Dorsolateral prefrontal cortex (tissue), 122 donors: ENCODE measurements at places on chromosomes 2 and 18. TPM values are rescaled to one million over a fixed set of nuclear protein-coding genes. Genes with fewer than 3 reads are reported as not detected.

IAH1 gene
- 61.8 TPM for total RNA-seq

RAD51AP2 gene
- 1.3 TPM for total RNA-seq

SERPINB13 gene
- total RNA-seq, result not detected

RGPD3 gene
- 1.2 TPM for total RNA-seq

BMP10 gene
- total RNA-seq, result not detected

KCNIP3 gene
- 53.0 TPM for total RNA-seq

AGXT gene
- total RNA-seq, result not detected

HTRA2 gene
- 37.0 TPM for total RNA-seq

DNA sequence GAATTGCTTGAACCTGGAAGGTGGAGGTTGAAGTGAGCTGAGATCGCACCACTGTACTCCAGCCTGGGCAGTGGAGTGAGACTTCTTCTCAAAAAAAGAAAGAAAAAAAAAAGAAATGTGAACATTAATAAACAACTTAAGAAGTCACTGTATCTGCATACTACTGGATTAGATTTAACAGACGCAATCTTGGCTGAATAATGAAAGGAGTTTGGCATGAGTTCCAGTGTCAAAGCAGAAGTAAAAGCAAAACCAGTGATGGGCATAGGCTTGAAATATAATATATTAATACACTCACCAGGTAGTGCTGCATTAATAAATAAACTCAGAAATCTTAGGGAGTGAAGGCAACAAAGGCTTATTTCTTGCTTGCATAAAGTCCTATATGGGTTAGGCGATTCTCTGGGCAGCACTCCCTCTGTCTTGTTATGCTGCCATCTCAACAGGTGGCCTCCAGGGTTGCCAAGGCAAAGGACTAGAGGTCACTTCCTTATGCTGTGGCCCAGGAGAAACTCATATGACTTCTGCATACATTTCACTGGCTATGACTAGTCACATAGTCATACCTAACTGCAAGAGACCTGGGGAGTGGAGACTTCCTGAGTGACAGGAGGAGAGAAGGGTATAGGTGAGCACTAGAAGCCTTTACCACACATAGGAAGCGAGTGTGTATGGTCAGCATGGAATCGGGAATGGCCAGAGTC is 296.2 kb upstream of the SPRED2 start:
- DNase-seq, result no peak

DNA sequence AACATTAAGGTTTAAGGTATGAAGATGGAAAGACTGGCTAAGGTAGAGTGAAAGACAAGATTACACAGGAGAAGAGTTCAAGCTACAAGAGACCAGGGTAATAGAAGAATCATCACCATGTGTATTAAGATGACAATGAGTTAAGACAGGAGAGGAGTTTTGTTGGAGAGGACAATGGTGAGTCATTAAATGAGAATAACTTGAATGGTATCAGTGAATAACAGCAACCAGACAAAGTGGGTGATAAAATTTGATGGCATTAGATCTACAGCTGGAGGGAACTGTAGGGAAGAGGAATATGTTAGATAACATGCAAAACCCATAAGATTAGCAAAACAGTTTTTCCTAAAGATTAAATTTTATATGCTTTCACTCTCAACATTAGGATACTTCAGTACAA is 18.8 kb upstream of the ENOSF1 start:
- DNase-seq, result no peak

GRCh38 chr2:73614997-73615396 is 27.2 kb downstream of the NAT8 start:
- DNase-seq, result no peak

DNA sequence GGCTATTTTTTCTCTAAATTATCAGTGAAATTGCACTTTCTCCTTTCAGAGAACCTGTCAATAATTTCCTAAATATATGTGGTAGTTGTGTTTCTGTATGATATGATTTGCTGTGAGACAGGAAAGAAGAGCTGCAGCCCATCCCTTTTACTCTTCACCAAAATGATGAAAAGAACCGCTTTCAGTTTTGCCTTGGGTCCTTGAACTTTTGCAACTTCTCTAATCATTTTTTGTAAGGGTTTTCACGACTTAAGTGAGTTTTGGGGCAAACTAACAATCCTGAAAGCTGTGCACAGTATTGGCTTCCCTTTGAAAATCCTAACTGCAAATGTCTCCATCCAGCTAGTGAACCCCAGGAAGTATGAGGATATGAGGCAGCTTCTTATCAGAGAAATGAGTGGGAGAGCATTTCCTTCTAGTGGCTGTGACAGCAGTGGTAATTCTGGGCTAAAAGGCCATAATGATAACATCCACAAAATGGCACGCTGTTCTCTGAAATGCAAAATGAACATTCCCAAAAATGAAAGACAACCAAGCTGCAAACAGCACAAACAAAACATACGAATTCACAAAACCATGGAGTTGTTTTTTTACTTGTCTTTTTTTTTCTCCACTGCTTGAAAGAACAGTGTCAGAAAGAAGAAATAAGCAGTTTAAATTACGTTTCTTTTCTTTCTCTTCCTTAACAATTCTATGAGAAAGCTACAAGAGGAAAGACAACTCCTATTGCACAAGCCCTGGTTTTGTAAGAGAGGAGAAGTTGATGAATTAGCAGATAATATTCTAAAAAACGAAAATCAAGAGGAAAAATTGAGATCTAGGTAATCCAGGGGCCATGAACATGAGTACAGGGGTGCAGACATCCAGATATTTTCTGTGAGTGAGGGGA is 1291.6 kb upstream of the ZEB2 start:
- no peak for DNase-seq

GRCh38 chr2:172066394-172066886 is 18.9 kb upstream of the DLX1 start:
- DNase-seq, result no peak

- DNase-seq, result no peak
These were observed 550.3 kb upstream of the HS6ST1 start for GRCh38 chr2:128868686-128869551.

DNA sequence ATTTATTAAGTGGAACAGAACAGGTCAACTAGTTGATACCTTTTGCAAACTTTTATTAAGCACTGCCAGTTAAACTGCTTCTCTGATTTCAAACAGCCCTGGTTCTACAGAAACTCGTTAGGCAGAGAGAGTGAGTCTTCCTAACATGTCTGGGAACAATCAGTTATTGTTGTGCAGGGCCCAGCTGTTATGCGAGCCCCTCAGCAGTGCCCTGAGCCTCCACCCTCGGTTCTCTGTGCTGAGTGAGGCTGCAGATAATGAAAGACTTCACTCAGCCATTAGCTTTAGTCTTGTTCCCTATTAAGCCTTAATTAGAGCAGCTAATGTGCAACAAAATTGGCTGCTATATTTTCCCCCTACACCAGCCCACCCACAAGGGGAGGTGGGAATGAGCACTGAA is 39.6 kb downstream of the KCTD18 start:
- DNase-seq, result peak; percentile 66

DNA sequence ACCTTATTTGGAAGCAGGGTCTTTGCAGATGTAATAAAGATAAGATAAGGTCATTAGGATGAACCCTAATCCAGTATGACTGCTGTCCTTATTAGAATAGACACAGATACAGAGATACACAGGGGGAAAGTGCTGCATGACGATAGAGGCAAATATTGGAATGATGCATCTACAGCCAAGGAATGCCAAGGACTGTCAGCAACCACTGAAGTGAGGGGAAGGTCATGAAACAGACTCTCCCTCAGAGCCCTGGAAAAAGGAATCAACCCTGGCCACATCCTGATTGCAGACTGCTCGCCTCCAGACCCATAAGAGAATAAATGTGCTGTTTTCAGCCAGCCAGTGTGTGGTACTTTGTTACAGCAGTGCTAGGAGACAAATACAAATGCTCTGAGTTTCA is 14.8 kb downstream of the TMEM237 start:
- DNase-seq, result no peak

GRCh38 chr18:11757084-11757590 is 68.1 kb downstream of the GNAL start:
- no peak for DNase-seq

DNA sequence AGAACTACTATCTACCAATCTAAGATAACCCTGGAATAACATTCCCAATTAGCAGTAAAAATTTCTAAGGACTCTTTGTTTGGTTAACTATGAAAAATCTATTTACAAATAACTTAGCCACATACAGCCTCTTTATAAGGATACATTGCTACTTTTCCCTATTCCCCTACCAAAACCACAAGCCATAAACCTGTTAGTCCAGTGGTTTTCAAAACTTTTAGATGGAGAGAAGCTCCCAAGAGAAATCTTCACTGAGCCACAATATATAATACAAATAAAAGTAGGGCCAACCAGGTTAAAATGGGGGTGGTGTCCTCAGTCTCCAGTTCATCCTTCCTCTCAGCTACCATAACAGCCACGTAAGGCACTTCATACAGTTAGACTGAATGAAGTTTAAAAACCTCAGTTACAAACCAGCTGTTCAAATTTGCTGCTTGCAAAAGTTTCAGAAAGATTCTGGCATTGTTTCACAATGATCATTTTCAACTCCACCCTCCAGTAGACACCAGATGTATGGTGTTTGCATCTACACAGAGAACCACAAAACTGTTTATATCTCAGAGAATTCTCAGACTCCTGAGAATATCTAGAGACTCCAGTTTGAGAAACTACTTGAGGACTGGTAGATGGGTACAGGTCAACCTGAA is 26.0 kb downstream of the SOS1 start:
- no peak for DNase-seq

- no peak for DNase-seq
These were observed 48.7 kb upstream of the AGAP1 start for GRCh38 chr2:235445116-235445515.

DNA sequence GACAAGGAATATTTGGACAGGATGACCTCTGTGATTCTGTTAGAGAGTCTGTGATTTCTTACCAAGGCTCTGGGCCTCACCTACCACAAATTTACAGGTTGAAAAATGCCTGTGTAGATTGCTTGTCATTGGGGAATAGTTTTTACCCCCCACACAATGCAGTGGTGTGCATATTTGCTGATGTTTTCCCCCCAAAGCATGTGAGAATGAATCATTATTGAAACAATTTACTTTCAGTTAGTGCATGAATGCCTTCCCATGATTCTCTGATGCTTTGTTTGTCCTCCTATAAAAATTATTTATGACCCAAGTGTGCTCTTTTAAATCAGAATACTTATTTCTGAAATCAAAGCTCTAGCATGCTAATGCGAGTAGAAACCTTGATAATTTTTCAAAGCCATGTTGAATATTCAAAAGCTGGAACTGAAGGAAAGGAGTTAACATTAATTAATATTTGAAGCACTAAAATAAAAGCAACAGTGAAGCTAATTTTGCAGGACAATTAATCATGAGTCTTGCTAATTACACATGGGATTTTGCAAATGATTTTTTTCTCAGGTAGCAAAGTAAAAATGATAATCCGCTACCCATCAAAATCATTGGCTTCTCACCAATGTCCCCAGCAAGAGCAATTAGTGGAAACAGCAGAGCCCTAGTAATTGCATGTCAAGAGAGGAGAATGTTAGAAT is 361.2 kb upstream of the HNRNPA3 start:
- no peak for DNase-seq

DNA sequence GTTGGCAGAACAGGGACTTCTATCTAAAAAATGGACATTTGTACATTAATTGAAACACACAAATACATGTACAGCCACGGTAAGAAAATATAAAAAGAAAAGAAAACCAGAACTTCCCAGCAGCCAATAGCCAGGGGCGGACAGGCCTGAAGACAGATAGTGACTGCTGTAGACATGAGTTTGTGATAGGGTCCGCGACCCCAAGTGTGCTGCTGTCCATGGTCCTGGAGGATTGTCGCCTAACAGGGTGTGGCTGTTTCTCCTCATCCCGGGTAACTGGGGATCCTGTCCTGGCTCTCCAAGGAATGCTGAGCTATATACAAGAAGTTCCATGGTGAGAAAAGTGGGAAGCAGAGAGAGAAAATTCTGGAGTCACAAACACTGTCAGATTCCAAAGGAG is 266.5 kb upstream of the SALL3 start:
- DNase-seq, result no peak

- no peak for DNase-seq
These were observed 60.2 kb downstream of the GATA6 start for GRCh38 chr18:22229456-22230124.

GRCh38 chr2:189528617-189529016 is 52.0 kb downstream of the SLC40A1 start:
- DNase-seq, result no peak

DNA sequence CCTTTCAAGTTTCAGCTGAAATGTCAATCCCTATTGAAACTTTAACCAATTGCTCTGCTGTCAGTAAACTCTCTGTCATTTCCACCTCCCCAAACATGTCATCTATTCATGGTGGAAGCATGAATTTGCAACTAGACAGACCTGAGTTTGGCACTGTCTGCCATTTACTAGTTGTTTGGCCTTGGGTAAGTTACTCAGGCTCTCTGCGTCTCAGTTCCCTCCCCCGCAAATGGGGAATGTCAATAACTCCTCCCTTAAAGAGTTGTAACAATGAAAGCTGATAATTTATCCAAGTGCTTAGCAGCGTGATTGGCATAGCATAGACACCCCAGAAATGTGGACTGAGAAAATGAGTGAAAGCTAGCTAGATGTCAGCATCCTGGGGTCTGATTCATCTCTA is 73.3 kb upstream of the THOC1 start:
- DNase-seq, result no peak

DNA sequence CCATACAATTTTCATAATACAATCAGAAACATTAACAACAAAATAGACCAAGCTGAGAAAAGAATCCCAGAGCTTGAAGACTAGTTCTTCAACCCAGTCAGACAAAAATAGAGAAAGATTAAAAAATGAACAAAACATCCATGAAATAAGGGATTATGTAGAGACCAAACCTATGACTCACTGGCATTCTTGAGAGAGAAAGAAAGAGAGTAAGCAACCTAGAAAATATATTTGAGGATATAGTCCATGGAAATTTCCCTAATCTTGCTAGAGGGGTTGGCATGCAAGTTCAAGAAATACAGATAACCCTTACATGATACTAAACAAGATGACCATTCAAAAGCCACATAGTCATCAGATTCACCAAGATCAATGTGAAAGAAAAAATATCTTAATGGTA is 281.7 kb downstream of the CCDC85A start:
- no peak for DNase-seq

GRCh38 chr2:174901075-174901474 is 104.1 kb downstream of the CHN1 start:
- DNase-seq, result no peak

DNA sequence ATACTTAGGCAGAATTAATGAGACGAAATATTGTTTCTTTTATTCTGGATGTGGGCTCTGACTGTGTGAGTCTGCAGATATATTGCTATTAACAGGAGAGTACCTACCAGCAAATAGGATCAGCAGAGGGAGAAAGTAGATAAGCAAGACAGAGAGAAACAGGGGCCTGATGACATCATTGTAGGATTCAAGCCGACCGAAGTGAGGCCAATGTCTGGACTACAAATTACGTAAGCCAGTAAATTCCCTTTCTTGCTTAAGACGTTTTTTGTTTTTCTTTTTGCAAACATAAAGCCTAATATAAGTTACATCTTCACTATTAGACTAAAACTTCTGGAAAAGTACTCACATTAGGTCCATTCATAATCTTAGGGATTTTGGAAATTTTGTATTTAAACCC is 21.4 kb upstream of the PTPRM start:
- DNase-seq, result no peak

DNA sequence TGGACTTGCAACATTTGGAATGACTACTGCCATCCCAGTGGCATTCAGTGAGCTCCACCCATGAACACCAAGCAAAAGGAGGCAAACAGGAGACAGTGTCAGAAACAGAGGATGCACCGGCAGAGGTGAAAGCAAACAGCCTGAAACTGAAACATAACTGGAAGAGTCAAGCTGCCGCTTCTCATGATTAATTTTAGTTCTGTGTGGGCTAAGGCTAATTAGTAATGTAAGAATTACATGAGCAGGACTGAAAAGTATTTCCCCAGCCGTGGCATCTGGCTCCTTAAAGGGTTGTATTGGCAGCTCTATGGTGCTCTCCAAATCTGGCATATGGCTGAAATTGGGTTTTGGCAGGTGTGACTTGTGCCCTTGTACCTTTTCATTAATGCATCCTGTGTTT is 1108.1 kb downstream of the TSN start:
- DNase-seq, result no peak
